ENCODE measurements at places on chromosomes 4 and X. TPM values are rescaled to one million over a fixed set of nuclear protein-coding genes. Genes with fewer than 3 reads are reported as not detected.

DNA sequence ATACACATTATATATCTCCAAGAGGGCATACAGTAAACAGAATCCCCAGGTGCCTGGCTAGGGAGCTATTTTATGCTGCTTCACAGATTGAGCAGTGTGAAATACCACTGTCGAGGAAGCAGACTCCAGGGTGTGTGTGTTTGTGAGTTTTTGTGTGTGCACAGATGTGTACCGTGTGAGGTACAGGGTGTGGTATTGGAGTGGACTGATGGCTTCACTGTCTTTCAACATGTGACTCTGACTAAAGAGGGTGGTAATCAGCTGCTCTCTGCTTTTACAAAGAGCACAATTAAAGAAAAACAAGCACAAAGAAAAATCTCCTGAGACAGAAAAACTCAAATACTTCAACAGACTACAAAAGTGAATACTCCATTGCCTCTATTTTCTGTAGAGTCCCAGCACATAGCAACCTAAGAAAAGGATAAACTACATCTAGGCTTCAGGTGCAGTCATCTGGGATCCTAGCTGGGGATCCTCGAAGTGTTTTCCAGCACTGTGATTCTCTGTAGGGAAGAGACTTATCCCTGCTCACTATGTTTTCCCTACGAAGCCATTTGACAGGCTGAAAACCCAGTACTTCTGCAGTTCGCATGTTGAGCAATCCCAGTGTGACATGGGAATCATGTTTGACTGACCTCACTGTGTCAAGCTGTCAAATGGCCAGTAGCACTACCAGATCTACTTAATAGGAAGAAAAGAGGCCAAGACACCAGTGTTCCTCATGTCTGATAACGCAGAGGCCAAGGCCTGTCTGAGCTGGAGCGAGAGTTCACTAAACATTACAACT is 100.3 kb downstream of the CDS1 start:
- DNase-seq = no peak

DNA sequence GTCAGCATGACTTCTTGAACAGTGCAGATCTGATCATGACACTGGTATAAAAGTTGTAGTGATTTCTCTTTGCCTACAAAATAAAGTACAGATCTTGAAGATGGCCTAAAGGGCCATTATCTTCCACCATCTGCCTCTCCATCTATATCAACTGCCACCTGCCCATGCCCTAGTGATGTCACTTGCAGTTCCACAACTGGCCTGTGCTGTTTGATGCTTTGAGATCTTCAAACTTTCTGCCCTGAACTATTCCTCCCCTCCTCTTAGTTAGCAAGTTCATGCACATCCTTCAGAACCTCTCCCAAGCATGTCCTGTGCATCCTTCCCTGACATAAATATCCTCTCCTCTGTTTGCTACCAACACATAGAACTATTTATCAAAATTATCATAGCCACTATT is 217.0 kb downstream of the SOWAHB start:
- DNase-seq = no peak

DNA sequence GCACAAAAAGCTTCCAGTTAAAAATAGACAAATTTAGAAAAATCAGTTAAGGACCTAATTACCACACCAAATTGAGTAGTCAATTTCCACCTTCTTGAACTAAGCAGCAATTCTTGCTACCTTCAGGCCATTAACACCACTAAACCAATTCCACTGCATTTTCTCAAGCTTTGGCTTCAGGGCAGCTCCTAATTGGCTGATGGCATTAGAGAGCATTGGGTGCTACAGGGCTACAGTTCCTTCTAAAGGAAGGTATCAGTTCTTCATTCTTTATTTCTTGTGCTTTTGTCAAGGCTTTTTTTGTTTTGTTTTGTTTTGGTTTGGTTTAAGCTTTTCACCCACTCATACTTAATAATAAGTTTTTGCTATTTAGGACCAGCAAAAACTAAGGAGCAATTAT is 90.2 kb upstream of the FAM241A start:
- DNase-seq = no peak

DNA sequence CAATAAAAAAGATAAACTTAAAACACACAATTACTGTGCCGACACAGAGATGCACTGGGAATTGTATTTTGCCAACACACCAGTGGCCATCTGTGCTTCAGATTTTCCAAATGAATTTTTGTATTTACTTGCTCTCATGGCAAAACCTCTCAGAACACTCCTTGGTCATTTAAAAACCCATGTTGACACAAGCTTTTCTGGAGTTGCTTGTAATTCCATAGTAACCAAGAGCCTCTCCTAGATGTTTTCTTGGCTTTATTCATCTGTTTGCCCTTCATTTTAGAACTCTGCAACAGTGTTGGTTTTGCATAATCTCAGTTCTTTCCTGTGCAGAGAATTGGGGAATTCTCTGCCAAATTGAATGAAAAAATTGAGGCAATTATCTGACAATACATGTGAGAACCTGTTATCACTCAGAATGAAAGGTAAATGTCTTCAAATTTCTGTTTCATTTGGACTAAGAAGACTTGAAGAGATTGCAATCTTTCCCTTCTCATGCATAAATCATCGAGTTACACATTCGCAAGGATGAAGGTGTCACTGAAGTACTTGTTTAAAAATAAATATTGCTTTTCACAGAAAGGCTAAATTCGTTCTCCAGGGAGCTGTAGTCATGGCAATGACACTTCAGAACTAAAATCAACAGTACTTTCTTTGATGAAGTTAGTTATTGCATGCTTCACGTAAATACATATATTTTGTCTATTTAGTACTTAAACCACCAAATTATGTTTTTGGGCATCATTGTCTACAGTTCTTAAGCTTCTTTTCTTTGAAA is 301.8 kb upstream of the CTSO start:
- no peak for DNase-seq

Gene MTMR8
- 3.0 TPM for total RNA-seq

Gene HAND2
- 0.45 TPM for total RNA-seq

Gene AFAP1
- total RNA-seq = 40.1 TPM

Gene PPP1R3F
- total RNA-seq = 14.7 TPM

Gene SMR3B
- total RNA-seq = not detected

Gene ZIC3
- total RNA-seq = not detected

Gene CACNA1F
- total RNA-seq = not detected

Gene CBR4
- 18.1 TPM for total RNA-seq

Gene CLGN
- 2.1 TPM for total RNA-seq
